ENCODE measurements at places on chromosomes 12 and 14.
A peak's percentile ranks its signal among the peaks of the same experiment; 100 is the strongest.

DNA sequence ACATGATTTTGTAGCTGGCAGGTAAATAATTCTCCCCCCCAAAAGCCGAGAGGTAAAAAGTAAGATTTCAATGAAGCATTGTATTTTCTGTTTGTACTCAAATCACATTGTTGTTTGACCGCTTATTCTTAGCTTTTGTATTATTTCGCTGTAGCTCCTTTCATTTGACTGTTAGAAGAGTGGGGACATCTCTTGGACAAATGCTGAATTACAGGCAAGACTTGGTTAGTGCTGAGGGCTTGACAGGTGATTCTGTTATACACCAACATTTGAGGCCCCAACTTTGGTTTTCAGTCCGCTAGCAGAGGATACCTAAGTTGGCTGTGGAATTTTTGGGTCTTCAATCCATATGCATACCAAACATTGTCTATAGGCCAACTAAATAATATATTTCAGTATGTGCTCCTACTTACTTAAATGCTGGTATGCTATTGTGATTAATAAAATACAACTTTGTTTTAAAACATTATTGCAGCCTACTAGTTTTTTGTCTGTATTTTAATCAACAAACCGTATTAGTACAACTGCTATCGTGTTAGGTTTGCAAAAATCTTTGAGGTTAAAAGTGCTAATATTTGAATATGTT lies 102.2 kb downstream of the ERC1 start:
- DNase-seq = peak; percentile 11

GRCh38 chr14:28240909-28241308 lies 525.7 kb upstream of the FOXG1 start:
- DNase-seq = no peak

- DNase-seq = no peak
Measured at GRCh38 chr12:101455685-101456084, 19.5 kb upstream of the SPIC start.

DNA sequence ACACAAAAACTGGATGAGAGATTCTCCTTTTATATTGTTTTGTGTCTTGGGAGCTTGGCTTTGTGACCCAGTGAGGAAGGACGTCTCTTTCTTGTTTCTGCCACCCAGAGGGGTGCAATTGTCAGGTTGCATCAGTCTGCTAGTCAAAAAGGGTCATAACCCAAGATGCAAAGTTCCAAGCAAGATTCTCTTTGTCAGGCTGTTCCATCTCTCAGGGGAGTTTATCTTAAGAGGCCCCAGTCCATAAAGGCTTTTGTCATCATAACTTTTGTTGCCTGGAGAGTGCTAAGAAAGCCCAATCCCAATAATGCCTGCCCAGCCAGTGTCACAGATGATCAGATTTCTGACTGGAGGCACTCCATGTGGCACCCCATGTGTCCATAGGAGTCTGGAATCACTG lies 444.9 kb downstream of the TRHDE start:
- no peak for DNase-seq

DNA sequence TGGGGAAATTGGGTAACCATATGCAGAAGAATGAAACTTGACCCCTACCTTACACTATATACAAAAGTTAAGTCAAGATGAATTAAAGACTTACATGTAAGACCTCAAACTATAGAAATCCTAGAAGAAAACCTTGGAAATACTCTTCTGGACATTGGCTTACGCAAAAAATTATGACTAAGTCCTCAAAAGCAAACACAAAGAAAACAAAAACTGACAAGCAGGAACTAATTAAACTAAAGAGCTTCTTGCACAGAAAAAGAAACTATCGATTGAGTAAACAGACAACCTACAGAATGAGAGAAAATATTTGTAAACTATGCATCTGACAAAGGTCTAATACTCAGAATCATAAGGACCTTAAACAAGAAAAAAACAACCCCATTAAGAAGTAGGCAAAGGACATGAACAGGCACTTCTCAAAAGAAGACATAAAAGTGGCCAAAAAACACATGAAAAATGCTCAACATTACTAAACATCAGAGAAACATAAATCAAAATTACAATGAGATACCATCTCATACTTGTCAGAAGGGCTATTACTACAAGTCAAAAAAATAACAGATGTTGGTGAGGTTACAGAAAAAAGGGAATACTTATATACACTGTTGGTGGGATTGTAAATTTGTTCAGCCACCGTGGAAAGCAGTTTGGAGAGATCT lies 37.0 kb upstream of the CFAP54 start:
- no peak for DNase-seq

- no peak for DNase-seq
Measured at GRCh38 chr12:9184276-9184675, 23.9 kb downstream of the PZP start.

DNA sequence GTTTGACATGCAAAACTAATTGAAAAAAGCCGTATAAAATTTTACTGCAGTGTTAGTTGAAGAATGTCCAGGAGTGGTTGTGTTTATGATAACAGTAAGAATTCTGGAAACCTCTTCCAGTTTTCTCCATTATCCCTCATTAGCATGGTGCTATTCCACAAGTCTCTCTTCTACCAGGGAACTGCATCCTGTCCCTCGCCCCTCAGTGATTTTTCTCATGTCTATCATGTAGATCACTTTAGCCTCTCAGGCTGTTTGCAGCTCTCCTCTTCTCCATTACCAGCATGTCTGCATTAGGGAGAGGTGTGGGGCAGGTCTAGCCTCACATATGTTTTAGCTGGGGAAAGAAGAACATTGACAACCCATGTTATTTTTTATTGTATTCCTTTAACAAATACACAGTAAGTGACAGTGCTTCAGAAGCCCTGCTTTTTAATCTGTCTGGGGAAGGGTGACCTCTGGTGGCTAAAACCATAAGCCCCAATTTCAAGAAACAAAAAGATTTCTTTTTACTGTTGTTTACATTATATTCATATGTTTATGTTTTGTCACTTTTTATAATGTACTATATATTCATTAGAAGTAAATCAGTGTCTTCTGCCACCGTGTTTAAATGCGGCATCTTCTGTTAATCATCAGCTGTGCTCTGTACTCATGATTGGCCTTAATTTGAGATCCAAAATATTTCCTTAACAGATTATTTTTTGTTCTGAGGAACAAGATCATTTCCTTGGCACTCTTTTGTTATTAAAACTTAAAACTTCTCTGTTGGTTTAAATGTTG lies 70.7 kb downstream of the RASSF8 start:
- no peak for DNase-seq

DNA sequence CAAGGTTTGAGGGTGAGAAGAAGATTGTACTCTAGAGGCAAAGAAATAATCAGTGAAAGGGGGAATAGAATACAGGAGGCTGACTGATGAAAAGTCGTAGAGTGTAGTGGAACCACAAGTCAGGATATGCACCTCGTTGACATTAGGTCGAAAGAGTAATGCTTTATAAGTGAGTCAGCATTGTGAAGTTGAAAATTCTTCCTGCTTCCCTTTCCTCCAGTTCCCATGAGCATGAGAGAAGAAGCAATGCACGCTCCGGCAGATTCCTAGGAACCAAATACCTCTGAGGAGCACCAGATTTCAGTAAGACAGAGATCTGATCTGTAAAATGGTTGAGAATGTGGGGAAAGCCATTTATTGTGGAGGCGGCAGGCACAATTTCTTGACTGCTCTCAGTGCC lies 16.5 kb downstream of the CCER1 start:
- no peak for DNase-seq

DNA sequence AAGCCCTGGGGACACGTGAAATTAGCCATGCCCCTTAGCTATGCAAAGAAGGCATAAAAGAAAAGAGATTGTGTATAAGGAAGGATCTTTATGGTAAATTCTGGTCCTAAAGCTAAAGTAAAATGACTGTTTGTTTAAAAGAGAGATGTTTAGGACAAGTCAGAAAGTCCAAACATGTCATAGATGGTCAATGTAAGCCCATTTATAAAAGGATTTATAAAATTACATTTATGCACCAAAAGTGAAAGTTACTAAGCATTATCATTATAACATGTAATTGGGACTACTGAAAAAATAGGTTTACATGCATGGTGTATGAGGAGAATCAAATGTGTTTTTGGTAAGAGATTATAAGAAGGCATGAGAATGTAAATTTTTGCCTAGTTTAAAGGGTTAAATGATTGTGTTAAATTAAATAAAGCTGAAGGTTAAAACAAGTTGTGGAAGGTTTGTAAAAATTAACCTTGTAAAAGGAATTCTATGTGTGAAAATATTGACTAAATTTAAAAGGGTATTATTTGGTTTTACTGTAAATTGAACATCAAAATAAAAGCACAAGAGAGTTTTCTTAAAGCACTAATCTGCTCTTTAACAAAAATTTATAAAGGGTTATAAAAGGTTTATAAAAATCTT lies 50.4 kb upstream of the TSPAN8 start:
- DNase-seq = no peak

- DNase-seq = no peak
Measured at GRCh38 chr14:65072937-65073336, 29.4 kb downstream of the MAX start.

DNA sequence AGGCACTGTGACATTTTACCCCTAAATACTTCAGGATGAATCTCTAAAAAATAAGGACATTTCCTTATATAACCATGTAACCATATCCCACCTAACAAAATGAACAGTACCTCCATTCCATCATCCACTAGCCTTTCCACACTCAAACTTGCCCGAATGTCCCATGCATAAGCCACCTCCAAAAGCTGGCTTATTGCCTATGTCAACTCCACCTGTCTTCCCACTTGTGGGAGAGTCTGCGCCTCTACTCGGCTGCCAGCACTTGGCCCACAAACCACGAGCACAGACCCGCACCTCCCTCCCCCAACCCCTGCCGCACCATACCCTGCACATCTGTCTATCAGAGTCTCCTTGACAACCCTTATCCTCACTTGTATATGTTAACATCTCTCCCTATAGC lies 165.8 kb downstream of the CALM1 start:
- no peak for DNase-seq

GRCh38 chr14:89377544-89377943 lies 39.5 kb downstream of the FOXN3 start:
- DNase-seq = no peak

GRCh38 chr14:53310412-53310811 lies 157.3 kb upstream of the DDHD1 start:
- no peak for DNase-seq

DNA sequence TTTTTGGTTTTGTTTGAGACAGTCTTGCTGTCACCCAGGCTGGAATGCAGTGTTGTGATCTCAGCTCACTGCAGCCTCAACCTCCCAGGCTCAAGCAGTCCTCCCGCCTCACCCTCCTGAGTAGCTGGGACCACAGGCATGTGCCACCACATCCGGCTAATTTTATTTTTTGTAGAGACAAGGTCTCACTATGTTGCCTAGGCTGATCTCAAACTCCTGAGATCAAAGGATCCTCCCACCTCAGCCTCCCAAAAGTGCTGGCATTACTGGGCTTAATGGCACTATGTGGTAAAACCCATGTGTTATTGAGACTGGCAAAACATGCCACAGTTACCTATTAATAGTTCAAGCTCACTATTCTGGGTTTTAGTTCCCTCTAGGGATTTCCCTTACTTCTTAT lies 51.2 kb upstream of the KCNH3 start:
- DNase-seq = no peak

- DNase-seq = no peak
Measured at GRCh38 chr14:46540986-46541385, 110.6 kb downstream of the RPL10L start.

GRCh38 chr12:5333096-5333495 lies 98.8 kb upstream of the NTF3 start:
- DNase-seq = no peak

DNA sequence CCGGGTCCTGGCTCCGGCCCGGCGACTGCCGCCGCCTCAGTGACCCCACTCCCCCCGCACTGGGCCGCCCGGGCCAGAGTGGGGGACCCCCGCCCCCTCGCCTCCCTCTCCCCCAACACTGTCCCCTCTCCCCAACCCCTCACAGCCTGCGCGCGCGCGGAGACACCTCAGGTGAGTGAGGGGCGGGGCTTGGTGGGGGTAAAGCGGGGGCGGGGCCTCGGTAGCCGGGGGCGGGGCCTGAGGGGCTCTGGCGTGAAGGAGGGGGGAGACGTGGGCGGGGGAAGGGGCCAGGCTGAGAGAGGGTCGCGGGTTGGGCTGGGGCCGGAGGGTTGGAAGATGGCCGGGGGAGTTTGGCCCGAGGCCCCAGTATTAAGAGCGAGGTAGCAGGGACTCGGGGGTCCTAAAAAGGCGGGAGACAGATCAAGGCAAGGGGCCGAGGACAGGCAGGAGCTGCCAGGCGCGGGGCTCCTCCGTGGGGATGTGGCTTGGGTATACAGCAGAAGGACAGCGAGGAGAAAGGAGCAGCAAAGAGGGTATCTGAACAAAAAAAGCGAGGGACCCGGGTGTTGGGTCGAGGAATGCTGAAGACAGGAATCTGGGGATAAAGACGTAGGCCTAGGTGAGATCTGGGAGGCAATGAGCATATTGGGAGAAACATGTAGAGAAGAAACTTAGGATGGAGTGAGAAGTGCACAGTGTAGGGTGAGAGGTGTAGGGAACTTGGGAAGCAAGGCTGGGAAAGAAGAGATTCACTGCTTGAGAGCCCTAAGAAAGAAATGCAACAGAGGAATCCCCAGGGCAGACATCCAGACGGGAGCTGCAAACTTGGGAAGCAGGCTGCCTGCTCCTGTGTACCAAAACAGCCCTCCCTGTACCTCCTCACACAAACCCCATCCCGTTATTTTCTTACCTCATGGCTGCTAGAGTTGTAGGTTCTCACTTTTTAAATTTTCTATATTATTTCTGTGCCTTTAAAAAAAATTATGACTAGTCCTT lies 10.8 kb downstream of the SUOX start:
- peak; percentile 84 for DNase-seq

DNA sequence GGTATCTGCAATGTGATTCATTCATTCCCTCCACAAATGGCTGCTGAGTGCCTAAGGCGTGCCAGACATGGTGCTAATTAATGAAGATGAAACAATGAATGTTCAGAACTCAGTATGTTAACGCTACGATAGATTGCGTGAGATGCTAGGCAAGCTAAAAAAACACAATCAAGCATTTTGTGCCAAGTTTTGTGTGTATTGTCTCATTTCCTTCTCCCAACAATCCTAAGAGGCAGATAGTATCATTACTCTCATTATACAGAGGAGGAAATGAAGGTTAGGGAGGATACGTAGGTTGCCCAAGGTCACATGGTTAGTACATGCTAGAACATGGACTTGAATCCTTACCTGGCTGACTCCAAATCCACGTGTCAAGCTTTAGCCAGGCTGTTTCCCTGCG lies 264.4 kb downstream of the EFCAB11 start:
- no peak for DNase-seq

GRCh38 chr12:24731596-24731995 lies 217.3 kb downstream of the BCAT1 start:
- no peak for DNase-seq

DNA sequence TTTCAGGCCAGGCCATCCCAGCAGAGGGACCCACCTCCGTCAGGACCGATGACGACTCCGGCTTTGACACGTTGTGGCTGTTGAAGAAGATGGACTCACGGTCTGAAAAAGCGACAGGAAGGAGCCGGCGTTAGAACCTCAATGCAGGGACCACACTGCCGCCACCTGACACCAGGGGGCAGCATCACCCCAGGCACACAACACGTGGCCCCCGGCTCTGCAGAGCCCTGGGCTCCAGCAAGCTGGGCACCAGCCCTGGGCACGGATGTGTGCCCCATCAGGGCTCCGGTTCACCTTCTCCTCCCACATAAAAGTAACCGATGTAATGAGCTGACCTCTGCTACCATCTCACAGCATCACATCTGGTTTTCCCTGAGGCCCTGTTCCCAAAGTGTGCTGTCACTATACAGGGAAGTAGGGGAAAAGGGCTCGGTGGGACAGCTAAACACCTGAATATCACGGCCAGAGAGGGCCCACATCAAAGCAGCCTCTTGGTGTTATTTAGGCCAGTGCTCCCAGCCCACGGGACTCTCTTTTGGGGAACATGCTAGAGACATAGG lies 29.0 kb downstream of the CHGA start:
- DNase-seq = peak; percentile 97

- no peak for DNase-seq
Measured at GRCh38 chr12:104763168-104763805, 194.8 kb downstream of the SLC41A2 start.
